ENCODE measurements at places on chromosomes 5 and 9. TPM values are rescaled to one million over a fixed set of nuclear protein-coding genes. Genes with fewer than 3 reads are reported as not detected.
A peak's percentile ranks its signal among the peaks of the same experiment; 100 is the strongest.

- no peak for DNase-seq
These were observed 32.2 kb downstream of the PCDH1 start for GRCh38 chr5:141846031-141846430.

- no peak for DNase-seq
These were observed 170.5 kb downstream of the COL23A1 start for GRCh38 chr5:178419651-178420050.

ANKRD20A1 gene
- total RNA-seq: 3.0 TPM

DNA sequence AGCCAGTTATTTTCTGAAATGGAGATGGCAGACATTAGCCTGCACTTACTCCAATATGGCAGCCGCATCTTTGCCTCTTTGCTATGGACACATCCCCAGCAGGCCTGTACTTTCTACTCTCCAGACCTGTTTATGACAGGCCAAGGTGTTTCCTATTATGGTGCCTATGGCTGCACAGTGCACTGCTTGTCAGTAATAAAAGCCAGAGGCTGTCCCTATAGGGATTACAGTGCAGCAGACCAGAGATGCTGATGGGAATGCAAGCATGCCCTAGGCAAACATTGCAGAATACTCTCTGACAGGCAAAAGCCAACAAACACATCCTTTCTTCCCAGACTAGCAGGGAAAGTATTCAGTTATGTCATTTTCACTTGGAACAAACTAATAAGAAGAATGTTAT, 442.9 kb downstream of the RAB3C start:
- DNase-seq: peak; percentile 20

DNA sequence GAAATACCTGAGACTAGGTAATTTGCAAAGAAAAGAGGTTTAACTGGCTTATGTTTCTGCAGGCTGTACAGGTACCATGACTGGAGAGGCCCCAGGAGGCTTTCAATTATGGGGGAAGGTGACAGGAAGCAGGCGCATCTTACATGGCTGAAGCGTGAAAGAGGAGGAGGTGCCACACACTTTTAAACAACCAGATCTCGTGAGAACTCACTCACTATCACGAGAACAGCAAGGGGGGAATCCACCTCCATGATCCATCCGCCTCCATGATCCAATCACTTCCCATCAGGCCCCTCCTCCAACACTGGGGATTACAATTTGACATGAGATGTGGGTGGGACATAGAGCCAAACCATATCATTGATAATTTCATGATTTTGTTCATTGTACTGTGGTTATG, 2.5 kb upstream of the MED27 start:
- DNase-seq: no peak

- no peak for DNase-seq
These were observed 245.5 kb upstream of the RPS23 start for GRCh38 chr5:82523633-82524032.

DNA sequence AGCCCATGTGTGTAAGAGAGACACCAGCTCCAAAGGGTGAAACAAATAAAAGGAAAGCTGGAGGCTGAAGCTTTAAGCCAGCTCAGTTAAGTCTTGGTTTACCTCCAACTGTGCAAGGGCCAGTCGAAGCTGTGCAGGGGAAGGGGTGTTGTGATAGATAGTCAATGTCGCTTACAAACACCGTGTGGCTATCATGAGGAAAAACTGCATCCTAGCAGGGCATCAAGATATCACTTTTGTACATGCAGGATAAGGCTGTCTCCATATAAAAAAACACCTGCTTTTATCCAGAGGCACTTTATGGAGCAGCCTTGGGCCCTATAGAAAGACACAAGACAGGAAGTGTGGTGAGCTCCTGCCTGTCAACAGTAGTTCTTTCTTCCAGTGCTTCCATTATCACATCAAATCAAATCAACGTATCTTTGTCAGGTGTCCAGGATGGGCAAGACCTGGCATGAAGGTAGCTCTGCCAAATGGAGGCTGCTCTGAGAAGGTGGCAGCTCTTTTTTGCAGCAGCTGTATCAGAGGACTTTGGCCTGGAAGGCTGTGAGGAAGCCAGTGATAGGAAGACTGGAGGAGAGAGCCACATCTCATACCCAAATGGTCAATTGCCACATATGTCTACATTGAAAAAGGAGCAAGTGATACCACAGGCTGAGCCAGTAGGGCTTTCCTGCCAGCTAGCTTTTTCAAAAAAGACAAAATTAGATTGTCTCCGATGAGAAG, 29.3 kb upstream of the SELENOP start:
- DNase-seq: no peak

PCA3 gene
- not detected for total RNA-seq

DNA sequence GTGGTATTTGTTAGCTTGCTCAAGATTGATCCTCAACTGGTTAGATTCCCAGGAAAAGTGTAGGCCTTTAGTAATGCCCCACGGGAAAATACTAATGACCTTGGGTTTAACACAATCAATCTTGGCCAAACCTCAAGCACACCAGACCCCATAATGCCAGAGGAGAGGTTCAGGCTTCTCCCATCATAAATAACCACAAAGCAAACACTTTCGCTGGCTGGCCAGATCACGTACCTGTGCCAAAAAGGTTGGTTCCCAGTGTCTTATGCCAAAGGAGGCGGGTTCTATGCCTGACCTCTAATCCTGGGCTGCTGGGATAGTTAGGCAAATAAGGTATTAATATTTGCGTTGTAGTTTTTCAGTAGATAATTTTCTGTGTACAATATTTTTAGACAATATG, 379.2 kb upstream of the CDH18 start:
- DNase-seq: peak; percentile 61

TEK gene
- total RNA-seq: 8.1 TPM

- DNase-seq: no peak
These were observed 16.4 kb downstream of the TENT4A start for GRCh38 chr5:6729386-6730310.

OTP gene
- not detected for total RNA-seq

NUP214 gene
- total RNA-seq: 52.1 TPM

GRCh38 chr9:71795097-71795813, 26.9 kb upstream of the CEMIP2 start:
- DNase-seq: no peak

GRCh38 chr5:135151256-135151655, 117.2 kb upstream of the PITX1 start:
- no peak for DNase-seq

DNA sequence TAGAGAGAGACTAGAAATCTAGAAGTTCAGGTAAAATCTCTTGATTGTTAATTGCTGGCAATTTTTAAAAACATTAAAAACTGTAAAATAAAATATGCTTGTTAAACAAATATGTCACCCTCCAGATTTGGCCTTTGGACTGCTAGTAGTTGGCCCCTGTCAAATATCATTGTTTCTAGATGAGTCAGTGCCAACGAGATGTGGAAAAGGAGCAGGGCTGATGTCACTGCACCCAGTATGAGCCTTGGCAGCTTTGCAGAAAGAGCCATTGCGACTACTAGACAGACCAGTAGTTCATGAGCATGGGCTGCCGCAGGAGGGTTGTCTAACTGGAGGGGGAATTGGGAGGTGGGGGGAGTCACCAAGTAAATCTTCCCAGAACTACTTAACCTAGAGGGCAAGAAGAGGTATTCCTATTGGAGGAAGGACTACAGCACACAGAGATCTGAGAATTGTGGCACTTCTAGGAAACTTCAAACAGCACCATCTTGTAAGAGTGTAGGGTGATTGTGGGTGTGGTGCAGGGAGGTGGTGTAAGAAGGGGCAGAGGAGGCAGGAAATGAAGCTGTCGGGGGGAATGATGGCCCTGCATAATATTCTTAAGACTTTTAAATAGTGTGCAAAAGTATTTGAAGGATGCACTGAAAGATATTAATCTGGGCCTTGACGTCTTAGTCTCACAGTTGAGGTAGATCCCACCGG, 7.1 kb upstream of the DOCK2 start:
- DNase-seq: peak; percentile 19

DNA sequence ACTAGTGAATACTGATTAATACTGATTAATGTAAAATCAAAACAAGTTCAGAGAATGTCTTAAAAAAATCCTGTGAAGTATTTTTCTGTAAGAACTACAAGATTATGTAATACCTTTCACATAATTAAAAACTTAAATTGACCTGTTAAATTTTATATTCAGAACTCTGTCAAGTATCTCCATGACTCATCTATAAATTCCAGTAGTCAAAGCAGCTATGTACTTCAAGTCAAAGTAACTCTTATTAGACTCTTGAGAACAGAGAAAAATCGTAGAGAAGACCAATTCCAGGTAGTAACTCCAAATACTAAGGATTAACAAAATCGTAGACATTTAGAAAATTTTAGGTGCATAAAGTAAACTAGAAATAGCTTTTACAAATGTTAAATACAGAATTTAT, 77.1 kb downstream of the HOMER1 start:
- DNase-seq: no peak

TMEM215 gene
- total RNA-seq: not detected

GPR151 gene
- not detected for total RNA-seq

- DNase-seq: no peak
These were observed 53.2 kb downstream of the ZNF474 start for GRCh38 chr5:122182491-122182921.

STPG3 gene
- not detected for total RNA-seq

GRCh38 chr5:1005249-1005851, 3.3 kb upstream of the NKD2 start:
- DNase-seq: no peak

DNA sequence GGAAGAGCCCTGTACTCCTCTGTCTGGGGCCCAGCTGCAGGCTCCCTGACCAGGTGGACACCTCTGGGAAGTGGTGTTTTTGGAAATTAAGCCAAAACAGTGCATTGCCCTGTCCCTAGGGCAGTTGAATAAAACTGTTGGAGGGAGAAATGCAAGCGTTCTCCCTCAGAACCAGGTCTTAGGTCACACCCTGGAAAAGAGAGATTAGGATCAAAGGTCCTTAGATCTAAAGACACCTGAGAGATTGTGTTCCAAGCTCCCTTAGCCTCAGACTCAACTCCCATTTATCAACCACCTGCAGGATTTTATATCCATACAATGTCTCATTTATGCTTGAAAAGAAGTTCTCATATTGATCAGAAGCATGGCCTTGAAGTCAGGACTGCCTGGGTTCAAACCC, 64.8 kb downstream of the PAPPA start:
- no peak for DNase-seq

DNA sequence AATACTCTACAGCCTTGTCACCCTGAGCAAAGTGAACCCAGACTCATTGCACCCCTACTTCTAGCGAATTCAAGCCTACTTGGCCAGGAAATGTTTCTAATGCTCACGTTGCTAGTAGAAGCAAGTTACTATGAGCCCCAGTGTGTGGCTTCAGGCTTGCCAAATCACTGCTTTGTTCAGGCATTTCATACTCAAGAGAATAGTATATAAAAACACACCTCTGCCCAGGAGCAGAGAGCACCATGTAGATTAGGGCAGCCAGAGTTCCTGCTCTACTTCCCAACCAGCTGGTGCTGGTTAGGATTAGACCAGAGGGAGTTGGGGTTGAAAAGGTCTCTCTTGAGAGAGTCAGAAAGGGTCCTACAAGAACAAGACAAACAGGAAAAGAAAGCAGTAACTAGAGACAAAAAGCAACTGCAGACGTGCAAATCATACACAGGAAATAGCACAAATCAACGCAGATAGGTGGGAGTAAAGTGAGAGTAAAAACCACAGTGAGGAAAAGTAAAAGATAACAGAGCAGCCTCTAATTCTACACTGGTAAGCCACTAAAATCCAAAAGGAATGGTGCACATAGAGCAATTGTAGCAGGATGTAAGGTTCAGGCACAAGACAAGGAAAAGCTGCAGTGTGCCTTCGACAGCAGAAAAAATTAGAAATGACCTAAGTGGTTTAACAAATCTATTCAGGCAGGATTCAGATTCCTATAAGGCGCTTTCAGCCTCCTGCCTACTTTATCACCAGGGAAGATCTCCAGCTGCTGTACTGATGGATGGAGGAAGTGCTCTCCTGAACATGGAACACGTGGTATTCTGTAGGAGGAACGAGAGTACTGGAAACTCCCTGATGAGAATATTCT, 49.6 kb upstream of the KIF2A start:
- no peak for DNase-seq

DNA sequence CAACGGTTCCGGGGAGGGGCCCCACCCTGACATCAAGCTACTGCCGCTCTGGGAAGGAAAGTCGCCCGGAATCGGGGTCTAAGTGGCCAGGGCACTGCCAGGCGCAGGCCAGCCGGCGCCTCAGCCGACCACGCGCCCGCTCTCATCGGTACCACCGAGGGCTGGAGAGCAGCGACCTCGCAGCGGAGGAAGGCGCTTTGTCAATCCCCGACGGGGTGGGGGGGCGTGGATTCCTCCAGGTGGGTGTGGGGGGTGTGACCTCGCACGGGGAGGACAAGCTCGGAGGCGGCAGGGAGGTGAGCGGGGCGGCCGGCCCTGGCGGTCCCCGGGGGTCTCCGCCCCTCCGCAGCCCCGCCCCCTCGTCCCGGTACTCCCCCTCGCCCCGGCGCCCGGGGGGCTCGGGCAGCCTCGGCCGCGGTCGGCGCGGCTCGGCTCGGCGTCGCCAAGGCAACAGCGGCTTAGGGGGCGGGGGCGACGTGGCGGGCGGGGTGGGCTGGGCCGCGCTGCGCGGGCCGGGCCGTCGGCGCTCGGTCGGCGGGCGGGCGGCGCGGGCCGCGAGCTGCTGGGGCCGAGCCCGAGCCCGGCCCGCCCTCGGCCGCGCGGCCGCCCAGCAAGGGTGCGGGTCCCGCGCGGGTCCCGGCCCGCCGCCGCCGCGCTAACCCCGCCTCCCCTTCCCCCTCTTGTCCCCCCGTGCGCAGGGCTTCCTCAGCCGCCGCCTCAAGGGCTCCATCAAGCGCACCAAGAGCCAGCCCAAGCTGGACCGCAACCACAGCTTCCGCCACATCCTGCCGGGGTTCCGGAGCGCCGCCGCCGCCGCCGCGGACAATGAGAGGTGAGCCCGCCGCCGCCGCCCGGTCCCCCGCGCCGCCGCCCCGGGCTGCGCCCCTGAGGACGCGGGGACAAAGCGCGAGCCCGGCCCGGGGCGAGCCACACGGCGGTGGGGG, 47.5 kb downstream of the DAB2IP start:
- DNase-seq: peak; percentile 62

DNA sequence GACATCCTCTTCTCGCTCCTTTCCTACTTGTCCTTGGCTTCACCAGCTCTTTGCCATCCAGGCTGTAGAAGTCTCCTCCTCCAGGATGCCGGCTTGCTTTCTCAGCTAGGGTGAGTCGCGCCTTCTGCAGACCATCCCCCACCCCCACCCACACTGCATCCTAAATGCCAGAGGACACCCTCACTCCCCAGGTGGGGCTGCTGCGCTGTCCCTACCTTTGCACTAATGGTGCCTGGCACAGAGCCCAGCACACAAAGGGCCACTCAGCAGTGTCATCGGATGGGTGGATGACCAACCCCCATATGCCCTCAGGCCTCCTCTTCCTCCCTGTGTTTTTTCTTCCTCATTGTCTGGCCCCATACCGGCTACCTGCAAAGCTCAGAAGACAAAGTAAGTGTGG, 14.8 kb downstream of the IL9 start:
- DNase-seq: no peak

- no peak for DNase-seq
These were observed 19.2 kb downstream of the CAPSL start for GRCh38 chr5:35919191-35919590.

DNA sequence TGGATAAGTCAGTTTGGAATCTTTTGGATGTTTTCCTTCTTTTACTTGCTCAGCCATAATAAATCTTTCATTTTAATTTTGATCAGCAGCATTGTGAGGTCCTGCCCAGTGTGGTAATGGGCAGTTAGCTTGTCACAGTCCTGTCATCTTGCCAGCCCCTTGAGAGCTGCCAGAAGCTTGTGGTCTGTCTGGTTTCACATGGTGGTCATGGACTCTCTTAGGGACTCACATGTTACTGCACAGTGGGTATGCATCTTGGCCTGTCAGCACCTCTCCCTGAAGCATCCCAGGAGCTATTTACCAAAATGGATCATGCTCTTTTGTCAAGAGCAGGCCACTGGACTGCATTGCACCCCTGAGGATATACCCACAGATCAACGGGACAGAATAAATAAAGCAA, 60.3 kb downstream of the DAPK1 start:
- DNase-seq: peak; percentile 44

Data from mucosa of gallbladder (tissue), 1 donor.